ENCODE measurements at places on chromosomes 2 and 18.

GRCh38 chr2:233639860-233640259 is 3.6 kb downstream of the UGT1A10 start:
- DNase-seq, result no peak

DNA sequence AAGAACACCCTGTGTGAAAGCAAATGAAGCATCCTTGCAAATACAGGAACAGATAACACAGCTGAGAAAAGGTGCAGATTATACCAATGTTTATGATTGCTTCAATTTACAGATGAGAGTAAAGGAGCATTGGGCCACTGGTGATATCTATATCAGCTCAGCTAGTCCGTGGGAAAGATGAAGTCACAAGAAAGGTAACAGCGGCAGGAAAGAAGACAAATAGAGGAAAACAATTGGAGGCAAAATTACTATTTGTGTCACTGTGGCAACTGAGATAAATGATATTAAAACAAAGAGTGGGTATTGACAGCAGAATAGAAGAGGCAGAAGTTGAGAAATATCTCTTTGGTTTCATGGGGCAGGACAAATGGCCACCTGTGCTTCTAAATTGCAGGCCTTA is 121.2 kb upstream of the CAVIN2 start:
- no peak for DNase-seq

GRCh38 chr2:10220902-10221391 is 81.8 kb upstream of the HPCAL1 start:
- no peak for DNase-seq

- DNase-seq, result no peak
Observed at GRCh38 chr2:121501031-121501430, 29.6 kb upstream of the RNU4ATAC start.
